Effector memory CD8-positive, alpha-beta T cell (primary cell): ENCODE measurements at places on chromosomes 5 and 9.

DNA sequence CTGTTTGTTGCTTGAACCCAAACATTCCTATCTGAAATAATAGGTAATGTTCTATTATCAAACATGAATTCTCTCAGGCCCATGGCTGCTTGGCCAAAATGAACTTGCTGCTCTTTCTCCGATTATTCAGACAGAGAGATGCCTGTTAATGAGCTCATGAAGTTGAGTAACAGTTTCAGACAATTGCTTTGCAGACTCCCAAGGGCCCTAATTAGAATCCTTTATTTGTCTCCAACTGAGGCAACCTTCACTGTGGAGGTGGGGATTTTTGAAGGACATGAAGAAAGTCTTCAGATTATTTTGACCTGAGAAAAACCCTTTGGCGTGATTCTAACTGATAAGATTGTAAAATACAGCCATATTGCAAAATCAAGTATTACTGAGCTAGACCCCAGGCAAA, 466.7 kb downstream of the NFIB start:
- no peaks in the 10 kb centered on the region for H3K4me1 ChIP-seq
- no peaks in the 10 kb centered on the region for H3K27me3 ChIP-seq
- no peaks in the 10 kb centered on the region for H3K36me3 ChIP-seq
- no peak overlapping the region for H3K27ac ChIP-seq

DNA sequence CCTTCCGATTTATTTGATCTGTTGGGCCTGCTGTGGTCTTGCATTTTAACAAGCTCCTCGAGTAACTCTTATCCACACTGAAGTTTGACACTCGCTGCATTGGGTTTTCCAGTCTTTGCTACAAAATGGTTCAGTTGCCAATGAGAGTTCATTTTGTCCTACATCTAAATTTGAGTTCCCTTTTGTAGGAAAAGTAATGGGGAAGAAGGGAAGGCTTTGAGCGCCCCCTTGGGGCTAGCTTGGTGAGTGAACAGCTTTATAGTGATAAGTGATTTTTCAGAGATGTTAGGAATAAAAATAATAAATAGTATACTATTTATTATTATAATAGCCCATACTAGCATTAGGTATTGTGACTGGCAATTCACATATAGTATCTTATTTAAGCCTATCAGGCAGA, 89.9 kb upstream of the GNAQ start:
- DNase-seq, result peak; percentile 32
- H3K4me1 ChIP-seq, result peaks cover 15% of the 10 kb centered on the region
- H3K4me3 ChIP-seq, result no peak overlapping the region
- no peak overlapping the region for H3K27ac ChIP-seq

DNA sequence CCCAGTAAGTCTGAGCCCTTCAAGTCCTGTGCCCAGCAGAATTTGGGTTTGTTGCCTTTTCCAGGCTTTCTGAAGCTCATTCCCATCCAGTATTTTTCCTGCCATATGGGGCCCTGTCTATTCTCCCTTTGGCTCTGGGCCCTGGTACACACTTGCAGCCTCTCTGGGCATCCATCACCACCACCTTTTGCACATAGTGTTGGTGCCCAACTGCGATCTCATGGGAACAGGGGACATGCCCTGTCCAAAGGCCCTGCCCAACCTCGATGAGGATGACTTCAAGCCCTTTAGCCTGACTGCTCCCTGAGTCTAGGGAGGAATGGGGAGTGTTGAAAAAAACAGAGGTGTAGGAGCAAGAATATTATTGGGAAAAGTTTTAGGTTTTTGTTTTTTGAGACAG, 11.5 kb downstream of the RGS3 start:
- H3K27ac ChIP-seq, result no peak overlapping the region
- no peak for DNase-seq
- no peaks in the 10 kb centered on the region for H3K27me3 ChIP-seq
- H3K4me1 ChIP-seq, result peaks cover 12% of the 10 kb centered on the region
- peaks cover 3% of the 10 kb centered on the region for H3K36me3 ChIP-seq

GRCh38 chr9:32627394-32627954, 8.0 kb downstream of the TAF1L start:
- H3K27ac ChIP-seq, result no peak overlapping the region
- DNase-seq, result no peak
- no peak overlapping the region for H3K4me3 ChIP-seq
- no peaks in the 10 kb centered on the region for H3K36me3 ChIP-seq

GRCh38 chr9:89601306-89601705, 3.5 kb upstream of the GADD45G start:
- peaks cover 14% of the 10 kb centered on the region for H3K4me1 ChIP-seq
- peaks cover 53% of the 10 kb centered on the region for H3K27me3 ChIP-seq
- peaks cover 17% of the 10 kb centered on the region for H3K36me3 ChIP-seq
- no peak overlapping the region for H3K27ac ChIP-seq
- DNase-seq, result no peak

DNA sequence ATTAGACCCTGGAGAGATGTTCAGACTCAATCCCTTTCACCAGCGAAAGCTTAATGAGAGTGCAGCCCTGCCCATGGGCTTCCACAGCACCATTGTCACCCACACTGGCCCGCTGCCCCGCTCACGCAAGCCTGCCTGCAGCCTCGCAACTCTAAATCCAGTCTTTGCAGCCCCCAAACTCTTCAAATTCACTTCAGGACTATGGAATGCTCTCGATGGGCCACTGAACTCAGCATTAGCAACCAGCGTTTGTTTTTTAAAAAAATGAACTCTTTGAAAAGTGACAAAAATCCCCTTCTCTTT, 17.1 kb downstream of the DCANP1 start:
- H3K27ac ChIP-seq, result no peak overlapping the region
- no peak for DNase-seq
- peaks cover 76% of the 10 kb centered on the region for H3K27me3 ChIP-seq
- H3K36me3 ChIP-seq, result no peaks in the 10 kb centered on the region
- H3K4me1 ChIP-seq, result no peaks in the 10 kb centered on the region

- no peak for DNase-seq
- H3K36me3 ChIP-seq, result peaks cover 98% of the 10 kb centered on the region
- H3K27me3 ChIP-seq, result no peaks in the 10 kb centered on the region
- H3K4me1 ChIP-seq, result peaks cover 10% of the 10 kb centered on the region
- H3K27ac ChIP-seq, result peak overlapping the region; percentile 25
These were observed 9.5 kb downstream of the ARRDC3 start for GRCh38 chr5:91373600-91373999.

DNA sequence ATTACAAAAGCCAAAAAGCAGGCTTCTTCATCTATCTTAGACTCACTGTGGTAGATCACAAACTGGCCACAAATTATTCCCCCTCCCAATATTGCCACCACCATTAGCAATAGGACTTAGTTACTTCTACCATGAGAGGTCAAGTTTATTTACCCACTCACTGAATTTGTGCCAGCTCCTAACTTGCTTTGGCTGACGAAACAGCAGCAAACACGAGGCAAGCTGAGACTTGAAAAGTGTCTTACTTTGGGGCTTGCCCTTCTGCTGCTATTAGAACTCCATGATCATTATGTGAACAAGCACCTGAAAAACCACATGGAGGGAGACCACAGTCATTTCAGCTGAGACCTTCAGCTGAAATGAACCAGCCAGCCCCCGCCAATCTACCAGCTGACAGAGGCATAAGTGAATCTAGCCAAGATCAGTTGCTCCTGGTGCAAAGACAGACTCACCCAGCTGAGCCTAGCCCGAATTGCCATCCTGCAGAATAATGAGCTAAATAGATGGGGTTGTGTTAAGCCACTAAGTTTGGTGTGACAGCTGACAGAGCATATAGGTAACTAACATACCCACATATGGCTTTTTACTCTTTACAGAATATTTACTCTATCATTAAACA, 5.7 kb downstream of the WDR41 start:
- H3K4me3 ChIP-seq, result no peak overlapping the region
- H3K36me3 ChIP-seq, result peaks cover 7% of the 10 kb centered on the region
- peaks cover 9% of the 10 kb centered on the region for H3K4me1 ChIP-seq
- H3K27ac ChIP-seq, result no peak overlapping the region

- H3K27ac ChIP-seq, result peak overlapping the region; percentile 37
- no peaks in the 10 kb centered on the region for H3K36me3 ChIP-seq
- DNase-seq, result no peak
- H3K27me3 ChIP-seq, result peaks cover 60% of the 10 kb centered on the region
These were observed 801 bp upstream of the PRSS3 start for GRCh38 chr9:33794560-33794959.

DNA sequence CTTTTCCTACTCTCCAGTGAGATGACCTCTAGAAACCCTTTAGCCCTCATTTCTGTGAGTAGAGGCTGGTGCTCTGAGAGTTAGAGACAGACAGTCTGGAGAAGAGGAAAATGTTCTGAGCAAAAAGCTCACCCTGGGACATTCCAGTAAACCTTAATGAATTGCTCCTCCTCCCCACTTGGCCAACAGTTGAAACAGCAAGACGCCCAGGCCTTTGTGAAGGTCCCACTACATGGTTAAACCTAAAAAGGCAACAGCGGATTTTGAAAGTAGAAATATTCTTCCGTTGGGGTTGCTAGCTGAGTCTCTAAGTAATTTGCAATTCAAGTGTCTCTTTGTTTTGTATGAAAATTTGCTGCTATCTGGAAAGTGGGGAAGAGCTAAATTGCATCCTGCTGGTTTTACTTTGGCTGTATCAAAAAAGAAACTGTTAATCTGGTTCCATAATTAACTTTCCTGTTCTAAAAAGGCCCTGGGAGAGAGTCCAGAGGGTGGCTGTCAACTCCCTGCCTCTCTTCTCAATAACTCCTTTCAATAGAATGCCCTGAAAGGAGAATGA, 63.8 kb downstream of the ATP10B start:
- H3K36me3 ChIP-seq, result no peaks in the 10 kb centered on the region
- H3K4me1 ChIP-seq, result no peaks in the 10 kb centered on the region

DNA sequence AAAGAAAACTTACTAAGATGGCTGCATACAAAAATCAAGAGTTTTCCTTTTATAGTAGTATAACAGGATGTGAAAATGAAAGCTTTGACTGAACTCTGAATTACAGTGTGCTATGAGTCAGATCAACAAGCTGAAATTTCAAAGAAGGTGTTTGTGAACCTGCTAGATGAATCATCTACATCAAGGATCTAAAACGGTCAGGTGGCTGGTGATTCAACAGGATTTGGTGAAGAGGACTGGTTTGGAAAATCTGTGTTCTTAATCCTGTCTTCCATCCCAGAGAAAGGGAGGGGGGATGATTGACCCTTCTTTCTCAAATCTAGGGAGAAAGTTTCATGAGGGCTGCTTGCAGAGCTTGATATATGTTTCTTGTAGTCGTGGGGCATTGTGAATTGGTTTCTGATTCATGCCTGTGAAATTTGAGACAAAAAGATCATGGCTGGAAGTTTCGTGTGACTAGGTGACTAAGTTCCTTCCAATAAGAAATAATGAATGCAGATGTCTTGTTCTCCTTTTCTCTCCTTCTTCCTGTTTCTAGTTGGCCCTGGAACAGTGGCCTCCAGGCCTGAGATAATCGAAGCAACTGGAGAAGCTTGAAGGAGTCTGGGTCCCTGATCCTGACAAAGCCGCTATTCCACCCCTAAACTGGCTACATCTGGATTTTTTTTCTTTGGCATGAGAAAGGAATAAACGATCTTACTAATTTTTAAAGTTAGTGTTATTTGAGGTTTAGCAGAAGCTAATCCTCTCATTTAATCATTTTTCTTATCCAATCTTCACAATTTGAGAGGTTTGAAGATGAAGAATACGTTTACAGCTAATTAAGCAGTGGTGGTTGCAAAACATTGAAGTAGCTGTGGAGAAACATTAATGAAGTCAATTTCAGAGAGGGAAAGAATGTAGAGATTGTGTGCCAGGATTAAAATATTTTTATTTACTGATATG, 67.2 kb downstream of the MRPS30 start:
- DNase-seq, result no peak
- H3K4me3 ChIP-seq, result no peak overlapping the region
- H3K4me1 ChIP-seq, result no peaks in the 10 kb centered on the region
- H3K27ac ChIP-seq, result no peak overlapping the region

GRCh38 chr5:42680046-42680445, 76.6 kb upstream of the CCDC152 start:
- DNase-seq, result no peak
- no peak overlapping the region for H3K27ac ChIP-seq
- no peak overlapping the region for H3K4me3 ChIP-seq

GRCh38 chr5:34045023-34045422, 2.0 kb upstream of the C1QTNF3 start:
- H3K36me3 ChIP-seq, result no peaks in the 10 kb centered on the region
- H3K4me1 ChIP-seq, result peaks cover 18% of the 10 kb centered on the region
- DNase-seq, result peak; percentile 36
- no peak overlapping the region for H3K4me3 ChIP-seq
- H3K27me3 ChIP-seq, result no peaks in the 10 kb centered on the region

GRCh38 chr9:105930011-105930627, 235.8 kb downstream of the TMEM38B start:
- H3K4me3 ChIP-seq, result no peak overlapping the region
- DNase-seq, result no peak
- no peaks in the 10 kb centered on the region for H3K36me3 ChIP-seq
- no peaks in the 10 kb centered on the region for H3K4me1 ChIP-seq
- H3K27me3 ChIP-seq, result no peaks in the 10 kb centered on the region
- H3K27ac ChIP-seq, result no peak overlapping the region

GRCh38 chr9:24293386-24293785, 252.3 kb downstream of the IZUMO3 start:
- H3K36me3 ChIP-seq, result no peaks in the 10 kb centered on the region
- H3K4me1 ChIP-seq, result no peaks in the 10 kb centered on the region
- DNase-seq, result no peak

DNA sequence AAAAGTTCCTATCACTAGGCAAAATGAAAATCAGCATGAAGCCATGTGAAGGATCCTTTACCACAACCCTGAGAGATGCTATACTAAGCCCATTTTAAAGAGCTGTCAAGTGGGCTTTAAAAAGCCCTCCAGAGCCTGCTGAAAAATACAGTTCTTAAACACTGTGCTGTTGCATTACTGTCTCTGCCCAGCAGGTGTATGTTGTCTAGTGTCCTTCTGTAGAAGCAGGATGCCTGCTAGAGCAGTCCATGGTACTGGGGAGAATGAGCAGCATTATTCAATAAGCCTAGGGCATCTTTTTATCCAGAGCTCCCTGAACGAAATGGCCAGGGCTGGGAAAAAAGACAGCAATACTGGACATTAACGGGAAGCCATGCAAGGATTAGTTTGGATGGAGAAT, 126.2 kb upstream of the PLCXD3 start:
- DNase-seq, result no peak
- H3K4me3 ChIP-seq, result no peak overlapping the region
- H3K27me3 ChIP-seq, result peaks cover 7% of the 10 kb centered on the region
- H3K27ac ChIP-seq, result no peak overlapping the region
- H3K36me3 ChIP-seq, result peaks cover 2% of the 10 kb centered on the region

DNA sequence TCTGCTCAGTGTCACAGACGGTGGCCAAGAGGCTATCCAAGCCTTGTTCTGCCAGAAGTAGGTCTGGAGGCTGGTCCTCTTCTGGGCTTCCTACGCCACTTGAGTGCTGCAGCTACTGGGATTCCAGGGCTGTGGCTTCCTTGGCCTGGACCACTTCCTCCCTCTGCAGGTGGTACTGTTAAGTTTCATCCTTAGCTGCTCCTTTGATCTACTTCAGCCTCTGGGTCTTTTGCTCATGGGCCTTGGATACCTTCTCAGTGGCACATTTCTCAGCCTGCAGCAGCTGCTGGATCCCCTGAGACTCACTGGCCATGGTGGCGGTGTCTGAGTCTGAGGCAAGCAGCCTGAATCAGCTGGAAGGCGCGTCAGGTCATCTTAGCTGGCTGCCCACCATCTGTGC, 10.3 kb downstream of the CNOT8 start:
- H3K27me3 ChIP-seq, result no peaks in the 10 kb centered on the region
- H3K4me3 ChIP-seq, result no peak overlapping the region
- peaks cover 98% of the 10 kb centered on the region for H3K36me3 ChIP-seq
- peak overlapping the region; percentile 83 for H3K27ac ChIP-seq
- DNase-seq, result no peak
- H3K4me1 ChIP-seq, result peaks cover 22% of the 10 kb centered on the region

- no peaks in the 10 kb centered on the region for H3K4me1 ChIP-seq
- DNase-seq, result no peak
- H3K36me3 ChIP-seq, result no peaks in the 10 kb centered on the region
- no peaks in the 10 kb centered on the region for H3K27me3 ChIP-seq
These were observed 318.2 kb downstream of the BNC2 start for GRCh38 chr9:16552252-16552651.
